ENCODE measurements at places on chromosomes 11 and 22.

GRCh38 chr11:35347173-35347878 lies 72.0 kb downstream of the SLC1A2 start:
- no peak for DNase-seq

- DNase-seq = no peak
These were observed 44.1 kb upstream of the PRDM11 start for GRCh38 chr11:45102361-45102809.

DNA sequence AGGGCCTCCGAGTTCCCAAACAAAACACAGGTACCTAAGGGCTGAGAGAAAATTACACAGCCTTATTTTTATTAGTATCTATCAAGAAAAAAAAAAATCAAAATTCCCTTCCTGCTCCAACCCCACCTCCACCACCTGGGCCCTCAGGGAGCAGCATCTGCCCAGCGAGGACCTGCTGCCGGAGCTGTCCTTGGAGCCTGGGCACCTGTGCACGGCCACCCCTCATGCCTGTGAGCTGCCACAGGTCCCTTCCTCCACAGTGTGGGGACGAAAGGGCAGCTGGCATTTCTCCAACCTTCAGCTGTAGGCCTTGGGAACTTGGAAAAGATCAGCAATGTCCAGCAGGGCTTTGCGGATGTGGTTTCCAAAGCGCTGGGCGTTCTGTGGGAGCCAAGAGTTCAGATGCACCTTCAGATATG lies 6.3 kb upstream of the SYCE3 start:
- no peak for DNase-seq

DNA sequence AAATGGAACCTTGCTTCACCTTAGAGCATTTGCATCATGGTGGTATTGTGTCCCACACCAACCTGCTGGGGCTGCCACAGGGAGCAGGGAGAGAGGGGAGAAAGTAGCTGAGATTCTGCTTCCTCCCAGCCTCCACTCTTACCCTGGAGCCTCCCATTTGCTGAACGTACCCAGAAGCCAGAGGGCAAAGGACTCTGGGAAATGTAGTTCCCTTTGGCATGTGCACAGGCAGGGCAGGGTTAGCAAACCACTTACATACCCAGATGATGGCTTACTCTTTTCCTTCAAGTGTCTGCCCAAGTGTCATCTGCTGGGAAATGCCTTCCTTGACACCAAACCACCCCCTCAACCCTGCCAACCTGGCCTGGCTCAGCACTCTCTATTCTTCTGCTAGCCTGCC lies 16.9 kb downstream of the SMIM38 start:
- DNase-seq = no peak

GRCh38 chr11:131823772-131824171 lies 453.4 kb downstream of the NTM start:
- no peak for DNase-seq

- DNase-seq = no peak
These were observed 1.4 kb downstream of the XBP1 start for GRCh38 chr22:28798810-28799605.

GRCh38 chr11:67271541-67272284 lies 5.4 kb downstream of the GRK2 start:
- no peak for DNase-seq

- DNase-seq = no peak
These were observed 12.4 kb downstream of the UCP2 start for GRCh38 chr11:73969991-73970800.

DNA sequence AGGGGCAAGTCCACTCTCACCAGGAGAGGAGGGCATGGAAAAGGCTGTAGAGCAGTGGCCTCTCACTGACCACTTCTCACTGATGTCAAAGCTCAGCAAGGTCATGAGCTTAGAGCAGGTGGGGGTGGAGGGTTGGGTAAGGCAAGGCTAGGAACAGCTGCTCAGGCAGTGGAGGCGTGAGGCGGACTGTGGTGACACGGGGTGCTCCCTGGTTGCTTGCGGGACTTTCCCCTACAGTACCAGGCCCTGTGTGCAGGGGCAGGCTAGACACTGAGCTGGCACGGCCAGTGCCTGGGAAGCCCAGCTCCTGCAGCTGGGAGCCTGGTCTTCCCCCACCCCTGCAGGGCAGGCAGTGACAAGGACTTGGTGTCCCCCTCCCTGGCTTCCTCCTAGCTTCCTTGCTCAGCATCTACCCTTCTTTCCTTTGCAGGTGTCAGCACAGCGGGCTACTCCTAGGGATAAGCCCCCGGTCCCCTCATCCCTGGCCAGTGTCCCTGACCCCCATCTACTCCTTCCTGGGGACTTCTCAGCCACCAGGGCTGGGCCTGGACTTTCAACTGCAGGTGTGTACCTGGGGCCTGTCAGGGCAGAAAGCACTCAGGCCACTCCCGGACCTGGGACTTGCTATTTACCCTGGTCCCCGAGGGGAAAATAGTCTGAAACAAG lies 45.6 kb downstream of the PISD start:
- DNase-seq = no peak

DNA sequence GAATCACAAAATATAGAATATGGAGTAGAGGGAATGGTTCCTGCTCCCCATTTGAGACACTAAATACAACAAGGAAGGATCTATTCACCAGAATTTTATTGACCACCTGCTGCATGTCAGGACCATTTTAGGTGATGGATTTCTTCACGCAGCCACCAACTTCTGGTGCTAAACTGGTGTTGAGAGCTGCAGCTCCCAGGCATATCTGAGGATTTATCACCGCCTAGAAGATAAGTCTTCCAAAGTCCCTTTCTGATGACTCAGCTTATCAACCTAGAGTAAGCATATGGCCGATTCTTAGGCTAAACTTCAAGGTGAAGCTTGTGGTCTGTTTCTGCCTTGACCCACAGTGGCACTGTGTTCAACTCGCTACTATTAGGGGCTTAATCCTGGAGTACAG lies 6.7 kb downstream of the DDI1 start:
- DNase-seq = no peak

DNA sequence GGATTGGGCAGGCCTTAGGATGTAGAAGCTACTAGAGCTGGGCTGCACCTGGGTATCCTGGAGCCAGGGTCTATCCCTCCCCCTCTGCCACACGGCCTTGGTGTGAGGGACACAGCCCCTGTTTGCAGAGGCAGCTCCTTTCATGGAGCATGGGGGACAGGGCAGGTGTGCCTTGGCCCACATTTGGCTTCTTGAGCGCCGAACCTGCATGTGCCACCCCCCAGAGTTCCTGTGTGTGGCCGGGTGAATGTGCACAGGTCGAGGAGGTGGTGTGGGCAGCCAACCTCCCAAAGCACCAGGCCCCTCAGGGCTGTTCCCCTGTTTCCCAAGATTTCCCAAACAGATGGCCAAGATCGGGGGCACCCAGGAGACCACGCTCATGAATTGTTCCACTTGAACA lies 7.9 kb upstream of the KCNQ1OT1 start:
- no peak for DNase-seq

GRCh38 chr11:75371949-75372876 lies 20.8 kb upstream of the ARRB1 start:
- DNase-seq = no peak

GRCh38 chr11:61973476-61974162 lies 6.2 kb upstream of the FTH1 start:
- DNase-seq = no peak

GRCh38 chr22:22555596-22555995 lies 3.5 kb downstream of the PRAME start:
- no peak for DNase-seq

DNA sequence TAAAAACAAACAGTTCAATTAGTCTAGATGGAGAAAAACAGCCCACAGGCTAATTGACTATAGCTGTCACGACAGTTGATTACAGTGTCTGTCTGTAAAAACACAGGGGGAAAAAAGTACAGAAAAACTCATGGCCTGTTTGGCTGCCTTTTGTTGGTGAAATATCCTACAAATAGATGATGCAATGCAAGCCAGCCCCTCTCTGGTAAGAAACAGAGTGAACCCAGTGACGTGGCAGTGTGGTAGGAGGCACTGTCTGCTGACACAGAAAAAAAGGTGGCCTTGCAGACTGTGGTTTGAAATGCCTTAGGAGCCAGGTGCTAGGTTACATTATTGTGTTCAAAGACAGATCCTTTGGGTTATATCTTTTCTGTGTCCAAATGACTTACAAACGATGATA lies 431.4 kb upstream of the CCDC90B start:
- no peak for DNase-seq

DNA sequence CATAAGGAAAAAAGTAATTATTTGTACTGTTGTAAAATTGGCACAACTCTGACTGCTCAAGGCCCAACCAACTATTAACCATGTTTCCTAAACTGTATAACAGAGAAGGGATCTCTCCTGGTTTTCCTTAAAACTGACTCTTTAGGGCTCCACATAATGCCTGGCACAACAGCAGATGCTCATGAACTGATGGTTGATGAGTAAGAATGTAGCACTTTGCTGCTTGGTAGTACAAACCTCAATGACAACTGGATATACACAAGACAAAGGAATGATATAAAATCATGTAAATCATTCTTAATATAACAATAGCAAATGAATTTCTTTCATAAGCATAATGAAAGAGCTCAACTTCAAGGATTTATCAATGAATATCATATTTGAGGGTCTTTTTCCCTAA lies 11.7 kb downstream of the MSANTD2 start:
- DNase-seq = no peak

DNA sequence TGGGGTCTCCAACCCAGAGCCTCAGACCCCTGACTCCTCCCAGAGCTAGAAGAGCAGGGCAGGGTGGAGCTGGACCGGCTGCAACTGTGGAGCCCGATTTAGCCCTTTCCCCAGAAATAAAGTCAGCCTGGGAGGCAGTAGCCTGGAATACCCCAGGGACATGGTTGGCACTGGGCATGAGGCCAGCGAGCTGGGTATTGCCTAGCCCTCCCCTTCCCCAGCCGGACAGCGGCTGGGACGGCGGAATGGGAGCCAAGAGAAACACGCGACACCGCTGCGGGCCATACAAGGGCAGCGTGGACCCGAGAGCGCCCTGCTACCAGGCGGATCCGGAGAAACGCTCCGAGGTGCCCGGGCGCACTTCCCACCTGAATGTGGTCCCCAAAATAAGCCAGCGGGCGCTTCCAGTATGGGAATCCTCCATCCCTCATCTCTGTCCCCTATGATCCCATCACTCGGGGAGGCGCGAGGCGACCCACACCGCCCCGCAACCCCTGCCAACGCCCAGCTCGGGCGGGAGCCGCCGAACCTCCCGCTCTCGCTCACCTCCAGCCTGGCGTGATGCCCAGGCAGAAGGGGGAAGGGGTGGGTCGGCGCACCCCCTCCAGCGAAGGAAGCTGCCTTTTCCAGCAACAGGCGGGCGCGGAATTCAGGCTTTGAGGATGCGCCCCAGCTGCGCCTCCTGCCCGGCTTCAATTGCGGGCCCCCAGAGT lies 758 bp downstream of the MCAM start:
- DNase-seq = no peak

DNA sequence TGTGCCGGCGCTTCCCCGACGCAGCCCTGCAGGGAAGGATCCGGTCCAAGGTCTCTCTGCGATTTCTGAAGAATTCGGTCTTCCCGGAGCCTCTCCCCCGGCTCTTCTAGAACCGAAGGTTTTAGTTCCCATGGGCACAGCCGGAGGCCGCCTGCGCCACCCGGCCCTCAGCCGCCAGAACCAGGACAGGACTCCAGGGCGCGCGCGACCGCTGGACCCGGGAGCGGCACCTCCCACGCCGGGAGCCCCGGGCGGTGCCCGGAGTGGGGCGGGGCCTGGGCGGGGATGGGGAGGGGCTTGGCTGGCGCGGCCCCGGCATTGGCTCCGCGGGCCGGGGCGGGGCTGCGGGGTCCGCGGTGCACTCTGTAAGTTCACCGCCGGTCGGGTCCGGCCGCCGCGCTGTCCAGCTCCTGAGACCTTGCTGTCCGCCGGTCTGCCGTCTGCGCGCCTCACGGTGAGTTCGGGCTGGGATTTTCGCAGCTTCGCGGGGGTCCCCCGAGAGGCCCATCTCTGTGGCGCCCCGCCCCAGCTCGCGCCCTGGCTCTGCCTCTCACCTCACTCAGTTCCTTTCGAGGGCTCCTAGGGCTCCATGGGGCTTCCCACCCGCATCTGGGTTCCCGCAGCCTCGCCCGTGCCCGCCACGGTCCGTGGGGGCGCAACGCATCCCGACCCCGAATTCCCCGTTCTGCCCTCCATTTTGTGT lies at the start of gene CDC42EP2:
CDC42EP2 (plus strand) TSS at position 366 of the 703 bp plus-strand sequence. CDS start 6,033 bp downstream, outside the sequence.
- DNase-seq = no peak

- DNase-seq = no peak
These were observed 95.4 kb downstream of the MYO18B start for GRCh38 chr22:25837288-25837900.

- no peak for DNase-seq
These were observed 25.9 kb upstream of the SCARF2 start for GRCh38 chr22:20463324-20464095.

DNA sequence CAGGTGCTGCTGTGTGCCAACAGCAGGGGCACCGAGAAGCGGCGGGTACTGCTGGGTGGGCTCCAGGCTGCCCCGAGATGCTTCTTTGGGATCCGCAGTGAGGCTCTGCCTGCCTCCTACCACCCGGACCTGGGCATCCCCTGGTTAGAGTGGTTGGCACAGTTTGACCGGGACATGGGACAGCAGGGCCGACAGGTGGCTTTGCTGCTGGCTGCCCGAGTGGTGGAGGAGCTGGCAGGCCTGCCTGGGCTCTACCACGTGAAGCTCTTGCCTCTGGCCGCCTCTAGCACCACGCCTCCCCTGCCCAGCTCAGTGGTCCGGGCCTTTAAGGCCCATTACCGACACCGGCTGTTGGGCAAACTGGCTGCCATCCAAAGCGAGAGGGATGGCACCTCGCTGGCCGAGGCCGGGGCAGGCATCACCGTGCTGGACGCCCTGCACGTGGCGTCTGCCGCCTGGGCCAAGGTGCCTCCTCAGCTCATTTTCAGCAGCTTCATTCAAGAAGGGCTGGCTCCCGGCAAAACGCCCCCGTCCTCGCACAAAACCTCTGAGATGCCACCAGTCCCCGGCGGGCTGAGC lies 1.9 kb downstream of the TIGD3 start:
- no peak for DNase-seq

- no peak for DNase-seq
These were observed 3.1 kb downstream of the ACY3 start for GRCh38 chr11:67647471-67647870.

DNA sequence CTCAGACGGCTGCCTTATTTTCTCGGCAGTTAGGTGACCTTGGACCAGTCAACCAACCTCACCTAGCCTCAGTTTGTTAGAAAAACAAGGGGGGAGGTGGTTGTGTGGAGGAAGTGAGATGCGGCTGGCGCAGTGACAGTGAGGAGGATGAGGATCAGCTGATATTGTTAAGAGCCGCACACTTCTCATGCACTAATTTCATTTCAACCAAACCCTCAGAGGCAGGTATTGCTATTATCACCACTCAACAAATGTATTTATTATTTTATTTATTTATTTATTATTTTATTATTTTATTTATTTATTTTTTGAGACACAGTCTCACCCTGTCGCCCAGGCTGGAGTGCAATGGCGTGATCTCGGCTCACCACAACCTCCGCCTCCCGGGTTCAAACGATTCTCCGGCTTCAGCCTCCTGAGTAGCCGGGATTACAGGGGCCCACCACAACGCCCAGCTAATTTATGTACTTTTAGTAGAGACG lies 2.1 kb downstream of the LGALS1 start:
- no peak for DNase-seq

Measured in NCI-H1436 treated with DMSO at 0.1 percent for 48 hours (cell line).